ENCODE measurements at places on chromosomes 7 and 10.

DNA sequence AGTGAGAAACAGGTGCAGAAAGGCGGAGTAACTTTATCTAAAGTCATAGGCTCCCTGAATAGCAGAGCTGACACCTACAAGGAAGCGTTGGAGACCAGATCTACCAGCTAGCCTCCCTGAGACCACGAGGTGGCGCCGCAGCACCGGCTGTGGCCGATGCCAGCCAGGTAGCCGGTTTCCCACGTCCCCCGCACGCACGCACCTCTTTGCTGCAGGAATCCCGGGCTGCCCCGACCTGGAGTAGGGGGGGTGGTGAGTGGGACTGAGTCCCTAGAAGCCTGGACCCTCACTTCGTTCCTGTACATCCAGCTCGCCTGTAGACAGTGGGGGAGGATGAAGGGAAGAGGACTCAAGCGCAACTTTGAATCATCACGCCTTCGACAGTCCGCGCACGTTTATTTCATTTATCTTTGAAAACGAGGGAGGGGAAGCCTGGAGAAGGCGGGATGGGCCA lies 3.7 kb downstream of the ELOVL3 start:
- DNase-seq = peak; percentile 74

DNA sequence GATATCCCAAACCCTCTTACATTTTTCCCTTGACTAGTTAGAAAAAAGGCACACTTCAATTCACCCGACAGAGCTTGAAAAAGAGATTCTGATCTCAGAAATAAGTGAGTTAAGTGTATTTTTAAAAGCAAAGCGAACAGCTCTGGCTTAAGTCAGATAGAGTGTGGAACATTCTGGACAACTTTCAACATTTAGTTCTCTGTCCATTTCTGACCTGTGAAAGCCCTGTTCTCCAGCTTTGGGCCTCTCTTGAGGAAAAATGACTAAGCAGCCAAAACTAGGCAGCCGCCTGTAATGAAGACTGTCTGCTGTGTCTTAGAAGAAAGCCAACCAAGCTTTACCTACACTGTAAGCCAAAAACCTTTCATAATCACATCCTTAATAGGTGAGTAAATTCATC lies 50.5 kb downstream of the CDK6 start:
- no peak for DNase-seq

GRCh38 chr7:787332-788240 lies 44.7 kb upstream of the SUN1 start:
- DNase-seq = no peak

DNA sequence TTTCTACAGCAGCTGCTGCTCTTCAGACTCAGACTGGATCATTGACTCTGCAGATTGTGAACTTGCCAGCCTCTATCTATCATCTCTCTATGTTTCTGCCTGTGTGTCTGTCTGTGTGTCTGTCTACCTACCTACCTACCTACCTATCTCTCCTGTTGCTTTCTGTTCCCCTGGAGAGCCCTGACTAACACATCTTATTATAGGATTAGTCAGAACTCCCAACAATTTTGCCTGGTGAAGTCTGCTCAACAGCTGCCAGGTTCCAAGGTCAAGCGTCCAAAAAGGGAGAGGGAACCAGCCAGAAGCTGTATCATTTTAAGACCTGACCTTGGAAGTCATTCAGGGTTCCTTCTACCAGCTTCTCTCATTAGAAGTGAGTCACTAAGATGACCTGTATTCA lies 579.0 kb upstream of the DPP6 start:
- no peak for DNase-seq

DNA sequence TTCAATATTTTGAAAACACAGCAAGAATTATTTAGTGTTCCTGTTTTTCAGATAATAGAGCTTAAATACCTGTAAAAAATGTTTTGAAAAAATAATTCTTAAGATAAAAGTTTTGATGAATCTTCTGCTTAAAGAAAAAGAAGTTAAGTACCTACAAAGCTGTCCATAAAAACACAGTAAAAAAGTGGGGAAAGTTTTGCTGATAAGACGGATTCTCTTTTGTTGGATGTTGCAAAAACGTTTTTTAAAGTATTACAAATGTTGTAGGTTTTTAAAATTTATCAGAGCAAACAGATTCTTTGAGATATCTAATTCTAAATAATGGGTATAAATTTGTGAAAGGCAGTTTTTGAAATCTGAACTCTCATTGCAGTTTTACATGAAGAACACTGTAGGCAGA lies 12.2 kb downstream of the DMTF1 start:
- no peak for DNase-seq

GRCh38 chr7:102012941-102013461 lies 195.6 kb downstream of the CUX1 start:
- DNase-seq = no peak

- DNase-seq = no peak
Measured at GRCh38 chr7:45686441-45687184, 112.4 kb downstream of the ADCY1 start.

GRCh38 chr7:101891936-101892640 lies 74.7 kb downstream of the CUX1 start:
- DNase-seq = no peak

- no peak for DNase-seq
Measured at GRCh38 chr10:62764011-62764410, 40.5 kb upstream of the ADO start.

DNA sequence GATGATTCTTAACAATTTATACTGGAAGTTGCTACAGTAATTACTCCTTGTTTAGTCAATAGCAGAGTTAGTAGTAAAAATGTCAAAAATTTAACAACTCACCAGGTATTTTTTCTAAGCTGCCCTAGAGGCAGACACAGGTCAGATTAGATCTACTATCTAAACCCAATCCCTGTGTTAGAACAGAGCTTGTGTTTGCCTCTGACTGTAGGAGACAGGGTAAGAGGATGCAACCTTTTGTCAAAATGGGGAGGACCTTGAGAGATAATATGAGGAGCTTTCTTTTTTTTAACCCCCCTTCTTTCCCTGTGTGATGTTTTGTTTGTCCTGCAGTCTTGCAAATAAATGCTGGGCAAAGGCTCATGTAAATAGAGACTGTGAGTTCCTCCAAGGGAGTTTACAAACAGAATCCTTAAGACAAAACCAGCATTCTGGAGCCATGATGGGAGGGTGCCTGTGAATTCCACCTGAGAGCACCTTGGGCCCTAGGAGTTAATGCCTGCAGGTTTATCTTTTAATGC lies 353.1 kb downstream of the GATA3 start:
- DNase-seq = no peak

DNA sequence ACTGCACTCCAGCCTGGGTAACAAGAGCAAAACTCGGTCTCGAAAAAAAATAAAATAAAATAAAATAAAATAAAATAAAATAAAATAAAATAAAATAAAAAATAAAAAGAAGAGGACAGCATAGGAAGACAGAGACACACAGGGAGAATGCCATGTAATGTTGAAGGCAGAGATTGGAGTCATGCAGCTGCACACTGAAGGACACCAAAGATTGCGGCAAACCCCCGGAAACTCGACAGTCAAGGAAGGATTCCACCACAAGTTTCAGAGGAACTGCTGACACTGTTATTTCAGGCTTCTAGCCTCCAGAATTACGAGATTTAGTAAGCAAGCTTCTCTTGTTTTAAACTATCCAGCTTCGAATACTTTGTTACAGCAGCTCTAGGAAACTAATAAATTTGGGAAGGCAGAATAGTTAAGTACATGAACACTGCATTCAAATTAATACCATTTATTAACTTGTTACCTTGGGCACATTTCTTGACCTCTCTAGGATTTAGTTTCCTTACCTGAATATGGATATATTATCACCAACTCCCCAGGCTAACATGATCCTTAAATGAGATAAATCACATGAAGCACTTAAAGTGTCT lies 9.5 kb downstream of the CPED1 start:
- no peak for DNase-seq

DNA sequence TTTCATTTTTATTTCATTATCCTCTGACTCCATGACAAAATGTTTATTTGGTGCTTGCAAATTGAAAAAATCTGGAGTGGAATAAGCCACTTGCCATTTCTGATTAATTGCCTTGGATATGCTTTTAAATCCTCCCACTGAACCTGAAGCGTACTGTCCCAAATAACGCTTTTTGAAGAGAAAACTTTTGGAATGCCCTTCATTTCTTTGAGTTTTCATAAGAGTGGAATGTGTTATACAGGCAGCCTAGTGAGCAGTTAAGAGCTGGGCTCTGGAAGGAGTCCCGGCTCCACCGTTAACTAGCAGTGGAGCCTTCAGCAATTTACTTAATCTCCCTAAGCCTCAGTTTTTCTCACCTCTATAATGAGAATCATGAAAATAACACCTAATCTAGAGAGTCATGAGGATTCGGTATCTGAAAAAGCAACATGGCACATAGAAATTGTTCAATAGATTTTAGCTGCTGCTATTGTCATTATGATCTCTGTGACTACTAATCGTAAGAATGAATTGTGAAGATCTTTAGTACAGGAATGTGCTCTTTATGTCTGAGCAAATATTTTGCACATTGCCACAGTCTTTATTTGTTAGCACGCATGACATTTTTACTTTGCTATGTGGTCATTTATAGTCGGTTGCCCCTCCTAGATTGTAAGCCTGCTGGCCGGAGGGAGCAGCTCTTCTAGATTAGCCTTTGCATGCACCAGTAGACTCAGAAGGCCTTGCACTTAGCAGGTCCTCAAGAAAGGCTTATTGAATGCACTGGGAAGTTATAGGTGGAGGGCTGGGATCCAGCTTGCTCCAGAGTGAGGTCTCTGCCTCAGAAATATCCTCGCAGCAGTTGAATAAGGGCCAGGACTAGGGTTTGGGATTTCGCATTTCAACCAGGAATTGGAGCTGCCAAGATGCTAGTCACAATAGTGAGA lies 59.4 kb downstream of the PLCE1 start:
- DNase-seq = no peak

GRCh38 chr7:36312064-36312914 lies 77.4 kb upstream of the ANLN start:
- DNase-seq = no peak

DNA sequence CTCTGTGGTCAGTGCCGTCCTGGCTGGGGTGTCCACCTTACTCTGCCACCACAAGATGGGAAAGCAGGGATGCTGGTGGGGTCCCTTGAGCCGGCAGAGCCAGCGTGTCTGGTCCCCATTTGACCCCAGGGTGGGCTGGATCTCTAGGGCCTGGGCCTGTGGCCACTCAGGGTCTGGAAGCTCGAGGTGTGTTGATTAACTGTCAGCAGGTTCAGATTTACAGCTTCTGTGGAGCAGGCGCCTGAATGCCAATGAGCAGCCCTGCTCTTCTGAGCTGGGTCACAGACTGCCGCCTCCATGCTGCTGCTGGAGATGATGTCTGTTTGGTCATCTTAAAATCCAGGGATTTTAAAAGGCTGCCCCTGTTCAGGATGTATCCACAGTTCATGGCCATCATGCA lies 11.3 kb upstream of the DPYSL4 start:
- no peak for DNase-seq

- DNase-seq = no peak
Measured at GRCh38 chr7:141076377-141076776, 2.5 kb downstream of the TMEM178B start.

- no peak for DNase-seq
Measured at GRCh38 chr7:141122736-141123135, 48.9 kb downstream of the TMEM178B start.

GRCh38 chr10:100970076-100970913 lies 991 bp downstream of the SEMA4G start:
- no peak for DNase-seq

- DNase-seq = no peak
Measured at GRCh38 chr7:98357751-98358161, 43.1 kb downstream of the BAIAP2L1 start.

DNA sequence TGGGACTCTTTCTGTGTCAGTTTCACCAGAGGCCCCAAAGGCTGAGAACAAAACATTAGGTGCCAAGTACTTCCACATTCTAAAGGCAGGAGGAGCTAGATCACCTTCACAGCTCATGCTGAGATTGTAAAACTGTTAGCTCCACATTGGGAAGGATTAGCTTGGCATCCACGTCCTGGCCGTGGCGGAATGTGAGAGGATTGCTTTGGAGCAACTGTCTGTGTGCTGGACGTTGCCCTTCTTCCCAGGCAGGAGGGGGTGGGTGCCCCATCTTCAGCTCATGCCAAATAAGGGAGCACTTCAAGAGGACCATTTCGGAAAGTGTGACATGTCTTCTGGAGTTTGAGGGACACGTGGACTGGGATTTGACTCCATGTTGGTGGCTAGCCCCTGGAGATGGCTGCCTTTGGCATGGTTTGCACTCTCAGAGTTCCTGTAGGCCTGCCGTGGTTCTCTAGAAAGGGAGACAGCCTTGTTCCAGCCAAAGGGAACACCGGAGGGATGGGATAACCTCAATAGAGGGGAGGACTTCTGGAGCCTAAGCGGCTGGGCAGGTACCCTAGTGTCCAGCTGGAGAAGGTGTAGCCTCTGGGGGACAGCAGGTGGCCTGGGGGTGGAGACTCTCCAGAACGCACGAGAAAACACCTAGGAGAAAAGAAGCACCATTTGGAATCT lies 19.9 kb upstream of the FMC1 start:
- DNase-seq = no peak

DNA sequence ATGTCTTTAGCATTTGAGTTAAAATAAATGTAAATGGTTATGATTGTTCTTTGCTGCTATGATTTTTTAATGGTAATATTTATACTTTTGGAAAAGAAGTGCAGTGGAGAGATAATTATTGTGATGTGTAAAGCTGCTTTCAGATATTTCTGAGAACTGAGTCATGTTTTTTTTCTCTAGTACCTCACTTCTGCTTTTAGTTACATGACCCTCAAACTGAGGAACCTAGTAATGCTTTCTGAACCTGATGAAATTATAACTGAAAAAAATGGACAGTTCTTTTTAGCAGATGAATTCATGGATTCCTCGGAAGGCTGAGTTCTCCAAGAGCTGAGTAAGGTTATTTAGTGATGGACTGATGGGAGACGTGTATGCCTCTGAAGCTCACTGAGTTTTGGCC lies 167.8 kb downstream of the CDCA7L start:
- no peak for DNase-seq

DNA sequence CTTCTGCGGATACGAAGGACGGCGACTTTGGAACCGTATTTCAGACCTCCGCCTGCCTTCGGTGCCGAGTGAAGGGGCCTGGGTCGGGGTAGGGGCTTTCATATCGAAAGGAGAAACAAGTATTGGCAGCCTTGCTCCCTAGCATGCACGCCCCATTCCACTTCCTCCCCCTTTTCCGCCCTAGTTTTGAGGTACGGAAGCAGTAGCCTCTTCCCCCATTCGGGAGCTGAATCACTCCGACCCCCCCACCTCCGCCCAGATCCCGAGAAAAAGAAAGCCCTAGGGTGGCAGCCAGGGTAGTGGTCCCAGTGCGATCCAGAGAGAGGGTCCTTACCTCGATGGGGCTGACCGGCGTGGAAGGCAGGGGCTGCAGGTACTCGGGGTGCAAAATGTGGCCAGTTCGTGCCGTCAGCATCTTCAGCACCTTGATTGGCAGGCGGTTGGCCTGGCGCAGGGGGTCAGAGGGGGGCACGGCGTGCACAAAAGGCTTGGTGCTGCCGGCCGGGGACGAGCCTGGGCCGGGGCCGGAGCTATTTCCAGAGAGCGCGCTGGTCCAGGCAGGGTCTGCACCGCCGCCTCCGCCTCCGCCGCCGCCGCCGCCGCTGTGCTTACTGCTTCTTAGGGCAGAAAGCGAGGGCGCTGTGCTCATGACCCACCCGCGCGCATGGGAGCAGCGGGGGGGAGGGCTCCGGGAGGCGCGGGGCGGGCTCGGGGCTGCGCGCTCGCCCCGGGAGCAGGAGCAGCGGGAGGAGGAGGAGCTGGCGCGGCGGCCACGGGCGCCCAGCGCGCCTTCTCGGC lies 594 bp downstream of the ZNF503 start:
- DNase-seq = no peak

GRCh38 chr10:85919491-85920021 lies 447.0 kb downstream of the GRID1 start:
- DNase-seq = no peak

GRCh38 chr10:89097226-89097625 lies 106.6 kb downstream of the FAS start:
- no peak for DNase-seq
